ENCODE measurements at places on chromosomes 1 and 21.

DNA sequence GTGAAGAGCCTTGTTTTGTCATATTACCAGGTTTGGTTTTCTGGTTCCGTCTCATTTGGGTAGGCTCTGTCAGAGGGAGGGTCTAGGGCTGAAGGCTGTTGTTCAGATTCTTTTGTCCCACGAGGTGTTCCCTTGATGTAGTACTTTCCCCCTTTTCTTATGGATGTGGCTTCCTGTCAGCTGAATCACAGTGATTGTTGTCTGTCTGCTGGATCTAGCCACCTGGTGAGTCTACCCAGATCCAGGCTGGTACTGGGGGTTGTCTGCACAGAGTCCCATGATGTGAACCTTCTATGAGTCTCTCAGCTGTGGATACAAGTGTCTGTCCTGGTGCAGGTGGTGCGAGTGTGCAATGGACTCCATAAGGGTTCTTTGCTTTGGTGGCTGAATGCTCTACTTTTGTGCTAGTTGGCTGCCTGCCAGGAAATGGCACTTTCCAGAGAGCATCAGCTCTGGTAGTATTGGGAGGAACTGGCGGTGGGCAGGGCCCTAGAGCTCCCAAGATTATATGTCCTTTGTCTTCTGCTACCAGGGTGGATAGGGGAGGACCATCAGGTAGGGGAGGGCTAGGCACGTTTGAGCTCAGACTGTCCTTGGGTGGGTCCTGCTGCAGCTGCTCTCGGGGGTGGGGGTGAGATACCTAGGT lies 246.0 kb downstream of the RYR2 start:
- DNase-seq, result peak; percentile 52

- no peak for DNase-seq
Observed at GRCh38 chr1:6235296-6235677, 477 bp downstream of the ICMT start.

DNA sequence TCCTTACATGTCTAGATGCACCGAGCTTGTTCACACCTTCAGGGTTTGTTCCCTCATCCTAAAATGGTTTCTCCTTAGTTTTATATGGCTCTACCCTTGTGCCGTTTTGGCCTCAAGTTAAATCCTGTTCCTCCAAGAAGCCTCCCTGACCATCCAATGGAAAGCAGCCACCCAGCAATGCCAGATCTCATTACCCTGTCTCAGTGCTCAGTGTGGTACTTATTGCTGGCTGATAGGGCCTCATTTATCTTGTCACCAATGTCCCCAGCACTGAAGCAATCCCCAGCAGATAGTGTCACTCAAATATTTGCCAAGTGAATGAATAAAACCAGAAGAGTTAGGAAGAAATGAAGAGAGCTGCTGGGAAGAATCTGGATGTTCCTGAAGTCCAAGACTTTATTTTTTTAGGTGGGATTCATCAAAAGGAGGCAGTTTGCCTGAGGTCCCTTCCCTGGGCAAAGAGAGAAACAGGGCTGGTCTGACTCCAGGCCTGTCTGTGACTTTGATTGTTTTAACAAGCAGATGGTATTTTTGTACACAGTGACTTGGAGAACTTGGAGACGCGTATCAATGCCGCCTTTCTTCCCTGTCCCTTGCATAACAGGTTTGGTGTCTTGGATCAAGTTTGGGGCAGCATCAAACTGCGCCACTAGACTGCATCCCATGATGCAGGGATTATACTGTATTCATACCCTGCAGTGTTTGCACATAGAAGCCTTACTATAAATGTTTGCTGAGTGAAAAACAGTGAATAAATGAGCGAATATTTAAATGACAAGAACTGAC lies 221.2 kb downstream of the DISC1 start:
- no peak for DNase-seq

GRCh38 chr21:20220586-20220985 lies 777.6 kb upstream of the NCAM2 start:
- no peak for DNase-seq

- DNase-seq, result no peak
Observed at GRCh38 chr1:207913951-207914350, 3.0 kb upstream of the CD34 start.

- DNase-seq, result no peak
Observed at GRCh38 chr1:11610629-11611180, 43.5 kb downstream of the FBXO2 start.

DNA sequence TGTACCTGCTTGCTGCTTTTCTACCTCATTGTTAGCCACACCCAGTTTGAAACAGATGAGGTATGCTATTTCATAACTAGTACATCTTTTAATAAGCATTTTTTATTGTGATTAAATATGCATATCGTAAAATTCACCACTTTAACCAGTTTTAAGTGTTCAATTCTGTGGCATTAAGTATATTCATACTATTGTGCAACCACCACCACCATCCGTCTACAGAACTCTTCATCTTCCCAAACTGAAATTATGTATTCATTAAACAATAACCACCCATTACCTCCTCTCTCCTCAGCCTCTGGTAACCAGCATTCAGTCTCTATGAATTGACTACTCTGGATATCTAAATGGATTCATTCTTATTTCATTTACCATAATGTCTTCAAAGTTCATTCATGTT lies 20.1 kb downstream of the DR1 start:
- no peak for DNase-seq

GRCh38 chr1:56931686-56932085 lies 34.1 kb downstream of the C8B start:
- DNase-seq, result no peak

GRCh38 chr1:197919346-197920066 lies 2.3 kb downstream of the LHX9 start:
- no peak for DNase-seq

GRCh38 chr1:206833801-206834200 lies 31.6 kb upstream of the IL20 start:
- DNase-seq, result no peak

GRCh38 chr1:3393024-3393986 lies 61.2 kb upstream of the ARHGEF16 start:
- no peak for DNase-seq

- peak; percentile 12 for DNase-seq
Observed at GRCh38 chr1:228646717-228647522, 88.4 kb upstream of the RHOU start.

DNA sequence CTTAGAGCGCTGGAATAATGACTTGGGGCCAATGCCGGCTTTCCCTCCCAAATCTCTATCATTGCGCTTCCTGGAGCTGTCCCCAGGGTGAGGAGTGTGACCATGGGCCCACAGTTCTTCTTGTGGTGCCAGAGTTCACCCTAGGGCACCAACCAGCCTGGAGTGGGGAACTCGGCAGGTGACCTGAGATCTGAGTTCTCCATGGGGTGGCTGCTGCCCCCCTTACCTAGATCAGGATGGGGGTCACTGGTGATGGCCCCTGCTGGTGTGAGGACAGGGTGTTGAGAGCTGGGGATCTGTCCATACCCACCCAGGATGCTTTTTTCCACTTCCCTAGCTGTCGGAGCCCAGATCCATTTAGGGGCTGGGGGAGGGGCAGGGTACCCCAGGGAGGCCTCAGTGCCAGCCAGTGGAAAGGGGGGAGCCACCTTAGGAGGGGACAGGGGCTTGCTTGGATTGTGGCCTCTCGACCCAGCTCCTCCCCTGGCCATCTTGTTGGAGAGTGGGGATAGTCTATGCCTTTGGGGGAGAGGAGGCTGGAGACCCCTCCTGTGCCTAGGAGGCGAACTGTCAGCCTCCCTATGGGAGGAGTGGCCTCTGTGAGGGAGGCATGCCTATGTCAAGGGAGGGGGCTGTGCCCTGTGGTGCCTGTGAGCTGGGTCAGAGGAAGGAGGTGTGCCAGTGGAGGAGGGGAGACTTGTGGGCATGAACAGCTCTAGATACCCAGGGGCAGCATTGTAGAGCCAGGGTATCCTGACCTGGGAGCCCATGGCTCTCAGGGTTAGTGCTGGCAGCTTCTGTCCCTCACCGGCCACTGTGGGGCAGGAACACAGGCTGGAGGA lies 1.7 kb downstream of the FOXO6 start:
- DNase-seq, result no peak

DNA sequence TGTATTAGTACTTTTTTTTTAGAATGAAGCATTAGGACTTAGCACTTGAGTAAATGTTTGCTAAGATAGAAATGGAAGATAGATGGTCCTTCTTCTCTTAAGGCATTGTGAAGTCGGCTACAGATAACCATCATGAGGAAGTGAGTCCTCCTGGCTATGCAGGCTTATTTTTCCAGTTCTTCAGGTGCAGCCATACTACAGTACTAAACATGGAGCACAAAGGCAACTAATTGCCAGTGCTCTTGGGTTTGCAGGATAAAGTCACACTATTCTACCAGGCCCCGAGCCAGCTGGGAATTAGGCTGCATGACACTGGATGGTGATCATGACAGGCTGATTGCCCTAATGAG lies 197.3 kb upstream of the SGIP1 start:
- no peak for DNase-seq

GRCh38 chr1:43427941-43428340 lies 25.8 kb downstream of the HYI start:
- DNase-seq, result no peak

DNA sequence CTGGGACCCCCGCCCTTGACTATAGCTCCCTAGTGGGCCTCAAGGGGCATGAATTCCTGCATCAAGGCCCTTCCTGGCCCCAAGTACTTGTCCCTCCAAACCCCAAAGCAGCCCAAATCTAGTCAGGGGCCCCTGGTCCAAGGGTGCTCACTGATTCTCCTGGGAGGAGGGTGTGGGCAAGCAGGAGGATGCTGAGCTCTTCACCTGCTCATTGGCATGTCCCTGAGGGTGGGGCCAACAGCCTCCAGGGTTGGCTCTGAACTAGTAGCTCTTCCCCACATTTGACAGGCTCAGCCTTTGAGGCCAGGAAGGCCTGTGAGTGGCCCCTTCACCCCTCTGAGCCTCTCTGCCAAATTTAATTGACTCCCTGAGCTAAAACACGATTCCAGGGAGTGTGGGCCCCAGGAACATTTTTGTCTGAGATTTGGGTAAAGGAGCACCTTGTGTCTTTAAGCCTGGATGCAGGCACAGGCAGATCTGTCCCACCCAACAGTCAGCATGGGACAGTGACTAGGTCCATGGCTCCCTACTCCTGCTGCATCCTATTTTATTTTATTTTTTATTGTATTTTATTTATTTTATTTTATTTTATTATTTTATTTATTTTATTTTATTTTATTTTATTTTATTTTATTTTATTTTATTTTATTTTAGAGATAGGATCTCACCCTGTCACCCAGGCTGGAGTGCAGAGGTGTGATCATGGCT lies 11.0 kb upstream of the WNT9A start:
- no peak for DNase-seq

GRCh38 chr1:18855573-18855972 lies 3.9 kb downstream of the TAS1R2 start:
- DNase-seq, result no peak

DNA sequence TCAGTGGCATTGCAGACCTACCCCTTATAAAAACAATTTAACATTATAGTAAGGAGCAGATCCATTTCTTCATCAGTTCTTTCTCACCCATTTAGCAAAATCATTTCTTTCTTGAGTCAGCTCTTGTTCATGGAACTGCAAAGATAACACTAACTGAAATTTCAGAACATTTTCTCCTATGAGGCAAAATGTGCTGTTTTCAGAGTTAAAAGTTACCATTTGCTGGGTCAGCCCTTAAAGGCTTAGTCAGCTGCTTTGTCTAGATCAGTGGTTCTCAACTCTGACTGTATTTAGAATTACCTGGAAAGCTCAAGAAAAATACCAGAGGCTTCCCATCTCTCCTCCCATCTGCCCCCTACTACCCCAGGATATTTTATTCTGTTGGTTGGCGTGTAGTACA lies 12.2 kb downstream of the METTL13 start:
- no peak for DNase-seq

- DNase-seq, result no peak
Observed at GRCh38 chr1:54806931-54807611, 5.9 kb upstream of the TTC22 start.

DNA sequence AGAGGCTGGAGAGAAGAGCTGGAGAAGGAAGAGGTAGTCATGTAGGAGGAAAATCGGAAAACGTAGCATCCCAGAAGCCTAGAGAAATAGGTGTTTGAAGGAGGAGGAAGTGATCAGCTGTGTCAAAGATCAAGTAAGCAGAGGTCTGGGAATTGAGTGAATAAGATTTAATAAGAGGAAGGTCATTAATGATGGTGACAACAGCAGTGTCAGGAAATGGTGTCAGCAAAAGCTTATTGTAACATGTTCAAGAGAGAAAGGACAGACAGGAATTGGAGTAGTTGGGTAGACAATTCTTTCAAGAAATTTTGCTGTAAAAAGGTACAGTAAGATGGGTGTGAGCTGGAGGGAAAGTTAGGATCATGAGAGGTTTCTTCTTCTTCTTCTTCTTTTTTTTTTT lies 41.6 kb upstream of the SLC6A9 start:
- no peak for DNase-seq

GRCh38 chr21:15421441-15421881 lies 308.3 kb upstream of the USP25 start:
- no peak for DNase-seq

DNA sequence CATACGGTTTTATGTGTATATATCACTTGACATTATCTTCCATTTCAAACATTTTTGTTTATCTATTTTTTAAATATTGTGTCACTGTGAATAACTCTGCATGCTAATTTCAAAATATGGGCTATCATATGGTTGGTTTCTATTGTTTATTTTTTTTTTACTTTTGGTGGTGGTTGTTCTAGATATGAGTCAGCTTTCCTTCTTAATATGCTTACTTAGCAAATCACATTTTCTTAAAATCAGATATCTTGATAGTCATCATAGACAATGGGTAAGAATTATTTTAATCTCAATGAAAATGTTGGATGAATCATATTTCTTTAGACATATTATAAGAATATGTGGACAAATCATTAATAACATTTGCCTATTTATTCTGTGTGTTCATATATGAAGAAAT lies 881.5 kb downstream of the BRINP3 start:
- DNase-seq, result no peak

GRCh38 chr1:41813755-41814745 lies 104.7 kb downstream of the HIVEP3 start:
- no peak for DNase-seq

DNA sequence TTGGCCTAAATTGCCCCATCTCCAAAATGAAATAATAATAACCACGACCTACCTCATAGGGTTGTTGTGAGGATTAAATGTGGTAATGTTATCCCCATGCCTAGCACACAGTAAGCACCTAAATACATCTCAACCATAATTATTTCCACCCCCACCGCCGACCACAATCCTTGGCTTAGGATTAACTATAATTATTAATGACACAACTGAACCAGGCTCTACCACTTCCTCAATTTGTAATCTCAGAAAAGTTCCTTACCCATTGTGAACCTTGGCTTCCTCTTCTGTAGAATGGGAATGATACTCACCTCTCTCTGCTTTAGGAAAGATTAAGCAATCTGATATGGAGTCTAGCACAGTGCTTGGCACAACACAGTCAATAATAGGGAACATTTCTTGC lies 44.3 kb upstream of the TACSTD2 start:
- DNase-seq, result no peak

GRCh38 chr1:33014464-33015163 lies 22.1 kb downstream of the AK2 start:
- no peak for DNase-seq

GRCh38 chr1:171610385-171610784 lies 11.7 kb upstream of the MYOCOS start:
- DNase-seq, result no peak

DNA sequence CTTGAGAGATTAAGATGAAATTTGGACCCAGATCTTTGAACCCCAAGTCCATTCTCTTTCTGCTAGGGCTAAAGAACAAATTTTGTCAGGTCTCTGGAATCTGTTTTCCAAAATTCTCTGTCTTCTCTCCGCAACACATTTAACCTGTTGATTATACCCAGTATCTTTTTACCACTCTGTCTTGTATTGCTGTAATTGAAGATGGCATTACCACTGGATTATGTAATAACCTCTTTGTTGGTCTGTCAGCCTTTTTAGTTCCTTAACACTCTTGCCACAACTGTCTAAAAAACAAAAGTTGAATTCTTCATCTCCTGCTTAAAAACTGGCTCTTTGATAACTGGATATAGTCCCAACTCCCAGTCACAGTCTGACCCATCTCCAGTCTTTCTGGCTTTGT lies 3.0 kb downstream of the SRP9 start:
- no peak for DNase-seq
